Myometrial cell (primary cell): ENCODE measurements at places on chromosomes 3 and 15. TPM values are rescaled to one million over a fixed set of nuclear protein-coding genes. Genes with fewer than 3 reads are reported as not detected.

ARF4 gene
- 361 and 373 TPM in 2 replicates for total RNA-seq

ADAMTS17 gene
- 1.1 TPM in 1 of 2 replicates, not detected in the other for total RNA-seq

FSD2 gene
- total RNA-seq, result not detected in 2 replicates

FEZF2 gene
- not detected in 2 replicates for total RNA-seq

GHRL gene
- total RNA-seq, result not detected in 2 replicates

CCDC191 gene
- total RNA-seq, result 0.86 and 2.5 TPM in 2 replicates

SUSD5 gene
- 0.35 and 0.58 TPM in 2 replicates for total RNA-seq

SH3GL3 gene
- total RNA-seq, result 0.86 TPM in 1 of 2 replicates, not detected in the other

PIF1 gene
- total RNA-seq, result 19.0 and 23.4 TPM in 2 replicates

CLDND1 gene
- 51.6 and 113 TPM in 2 replicates for total RNA-seq

TMCO5A gene
- not detected in 2 replicates for total RNA-seq
